ENCODE measurements at places on chromosomes 5 and 9.

DNA sequence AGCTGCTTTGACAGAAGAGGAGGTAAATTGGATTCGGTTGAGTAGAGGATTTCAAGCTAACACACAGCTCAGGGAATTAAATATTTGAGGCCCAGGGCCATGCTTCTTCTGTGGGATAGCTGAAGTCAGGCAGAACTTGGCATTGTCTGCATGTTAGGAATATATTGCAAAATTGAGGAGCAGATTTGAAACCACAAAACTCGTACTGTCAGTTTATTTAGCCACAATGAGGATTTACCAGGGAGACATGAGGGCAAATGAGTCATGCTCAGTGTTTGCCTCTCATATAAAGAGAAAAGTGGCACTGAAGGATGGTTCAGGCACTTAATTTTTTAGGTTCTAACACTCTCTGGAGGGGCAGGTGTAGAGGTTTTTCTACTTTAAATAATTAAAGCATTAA lies 83.0 kb upstream of the PRLR start:
- peak; percentile 55 for DNase-seq

- DNase-seq, result no peak
Observed at GRCh38 chr5:139684350-139684880, 36.3 kb downstream of the CXXC5 start.

GRCh38 chr5:175826980-175827379 lies 44.4 kb upstream of the CPLX2 start:
- DNase-seq, result no peak

- no peak for DNase-seq
Observed at GRCh38 chr5:6011199-6011598, 367.1 kb downstream of the MED10 start.

DNA sequence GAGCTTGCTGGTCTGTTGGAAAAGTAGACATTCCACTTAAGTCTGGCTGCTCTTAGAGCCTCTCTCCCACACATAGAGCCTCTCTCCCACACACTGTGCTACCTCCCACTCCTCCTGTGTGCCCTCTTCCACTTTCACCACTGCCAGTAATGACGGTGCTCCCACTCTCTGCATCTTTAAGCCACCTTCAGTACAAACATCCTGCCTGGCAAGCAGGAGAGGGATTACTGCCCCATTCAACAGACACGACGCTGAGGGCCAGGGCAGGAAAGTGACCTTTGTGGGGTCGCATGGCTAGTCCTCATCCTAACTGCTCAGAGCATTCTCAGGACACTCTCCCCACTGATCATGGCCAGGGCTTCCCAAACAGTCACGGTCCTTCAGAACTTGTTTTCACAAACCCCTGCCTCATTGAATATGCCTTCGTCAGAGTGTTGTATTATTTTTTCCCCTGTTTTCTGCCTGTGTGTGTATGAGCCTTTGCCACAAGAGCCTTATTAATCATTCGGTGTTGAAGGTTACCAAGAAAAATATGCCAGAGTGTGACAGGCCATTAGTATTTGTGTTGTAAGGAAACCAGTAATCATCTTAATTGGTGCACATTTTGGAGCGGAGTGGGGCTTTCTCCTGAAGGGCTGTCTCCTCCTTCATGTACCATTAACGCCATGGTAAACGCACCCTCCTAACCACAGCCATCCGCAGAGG lies 87.1 kb upstream of the SAP30L start:
- DNase-seq, result no peak

DNA sequence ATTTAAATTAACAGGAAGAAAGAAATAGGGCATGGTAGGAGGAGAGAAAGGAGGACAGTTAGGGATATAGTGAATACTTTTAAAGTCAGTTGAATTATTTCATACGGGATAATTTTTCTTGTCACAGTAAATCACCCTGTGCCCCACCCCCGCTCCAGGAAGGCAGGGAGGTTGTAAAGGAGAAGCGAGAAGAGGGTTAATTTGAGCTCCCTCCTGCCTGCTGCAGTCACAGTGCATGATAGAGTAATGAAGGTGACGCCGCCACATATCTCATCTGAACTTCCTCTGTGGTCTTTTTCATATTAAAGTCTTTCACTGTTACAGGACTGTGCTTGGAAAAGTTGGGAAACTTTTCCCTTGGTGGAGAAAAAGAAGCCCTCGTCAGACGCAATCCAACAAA lies 896 bp upstream of the PCSK5 start:
- peak; percentile 53 for DNase-seq

- DNase-seq, result no peak
Observed at GRCh38 chr9:69719367-69719766, 40.4 kb downstream of the PTAR1 start.

- DNase-seq, result no peak
Observed at GRCh38 chr5:4348423-4348822, 752.8 kb downstream of the IRX1 start.

GRCh38 chr5:84343171-84343570 lies 41.5 kb downstream of the EDIL3 start:
- no peak for DNase-seq

- DNase-seq, result no peak
Observed at GRCh38 chr9:81974764-81975163, 13.8 kb upstream of the SPATA31D1 start.

DNA sequence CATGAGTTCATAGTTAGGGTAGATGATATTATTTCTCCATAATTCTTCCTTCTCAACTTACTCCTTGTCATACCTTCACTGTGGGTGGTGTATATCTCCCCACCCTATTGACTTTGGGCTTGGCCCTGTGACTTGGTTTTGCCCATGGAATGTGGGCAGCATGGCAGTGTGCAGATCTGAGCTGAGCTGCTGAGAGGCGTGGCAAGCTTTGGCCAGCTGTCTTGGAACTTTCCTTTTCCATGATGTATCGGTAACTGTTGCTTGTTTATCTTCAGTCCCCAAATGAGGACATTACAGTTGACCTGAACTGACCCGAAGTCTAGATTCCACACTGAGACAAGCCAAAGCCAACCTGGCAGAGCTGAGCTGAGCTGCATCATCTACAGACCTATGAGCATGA lies 70.4 kb downstream of the RALGPS1 start:
- no peak for DNase-seq

GRCh38 chr9:87083986-87084385 lies 136.7 kb upstream of the GAS1 start:
- DNase-seq, result no peak

GRCh38 chr5:107516452-107517184 lies 154.1 kb downstream of the EFNA5 start:
- no peak for DNase-seq

DNA sequence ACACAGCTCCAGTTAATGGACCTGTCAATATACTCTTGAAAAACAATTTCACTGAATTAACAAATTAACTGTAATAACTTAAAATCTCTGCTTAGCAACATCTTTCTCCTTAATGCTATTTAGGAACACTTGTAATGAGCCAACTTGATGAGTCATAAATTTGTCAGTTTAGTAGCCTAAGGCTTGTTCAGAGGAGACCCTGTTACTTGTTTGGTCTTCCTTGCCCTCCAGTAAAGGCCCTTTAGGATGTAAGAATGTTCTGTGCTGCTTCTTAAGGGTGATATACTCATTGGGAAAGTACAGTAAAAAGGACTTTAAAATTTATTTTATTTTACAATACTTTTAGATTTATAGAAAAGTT lies 11.4 kb upstream of the MATR3 start:
- no peak for DNase-seq

DNA sequence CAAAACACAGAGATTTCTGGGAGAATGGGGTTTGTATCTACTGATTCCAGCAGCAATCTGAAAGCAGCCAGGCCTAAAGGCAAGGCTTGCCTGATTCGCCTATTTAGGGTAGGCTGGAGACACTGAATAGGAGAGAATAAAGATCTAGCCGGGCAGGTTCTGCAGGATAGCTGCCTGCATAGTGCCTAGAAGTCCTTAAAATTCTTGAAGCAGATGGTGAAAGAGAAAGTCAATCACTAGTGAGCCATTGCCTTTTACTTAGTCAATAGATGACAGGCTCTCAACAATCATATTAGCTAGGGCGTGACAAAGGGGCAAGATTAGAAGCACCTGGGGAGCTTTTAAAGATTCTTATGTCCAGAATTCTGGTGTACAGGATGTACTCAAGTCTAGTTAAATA lies 522.7 kb downstream of the HTR1A start:
- DNase-seq, result no peak

DNA sequence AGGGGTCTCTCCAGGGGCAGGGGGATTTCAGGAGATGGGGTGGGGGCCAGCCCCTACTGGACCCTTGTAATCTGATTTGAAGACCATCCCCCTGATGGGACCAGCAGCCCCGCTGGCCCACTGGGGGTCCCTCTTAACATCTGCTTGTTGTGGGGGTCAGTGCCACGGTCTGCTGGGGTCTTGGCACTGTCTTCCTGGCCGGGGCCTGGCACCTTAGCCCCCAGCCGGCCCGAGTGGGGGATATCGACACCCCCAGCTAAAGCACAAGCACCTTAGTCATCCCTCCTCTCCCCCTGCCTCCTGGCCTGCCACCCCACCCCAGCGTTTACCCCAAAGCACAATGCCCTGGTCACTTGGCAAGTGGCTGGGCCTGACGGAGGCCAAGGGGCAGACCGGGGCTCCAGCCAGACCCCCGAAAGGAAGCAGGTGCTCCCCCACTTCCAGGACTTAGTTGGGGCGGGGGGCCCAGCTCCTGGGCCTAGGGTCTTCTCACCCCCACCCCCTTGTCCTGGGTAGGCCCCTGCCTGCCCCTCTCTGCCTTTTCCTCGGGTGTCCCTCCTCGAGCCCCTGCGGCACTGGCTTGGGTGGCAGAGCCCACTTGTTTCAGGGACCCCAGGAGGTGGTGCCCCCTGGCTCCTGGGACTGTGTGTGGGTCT lies 1.4 kb upstream of the NFX1 start:
- DNase-seq, result no peak

DNA sequence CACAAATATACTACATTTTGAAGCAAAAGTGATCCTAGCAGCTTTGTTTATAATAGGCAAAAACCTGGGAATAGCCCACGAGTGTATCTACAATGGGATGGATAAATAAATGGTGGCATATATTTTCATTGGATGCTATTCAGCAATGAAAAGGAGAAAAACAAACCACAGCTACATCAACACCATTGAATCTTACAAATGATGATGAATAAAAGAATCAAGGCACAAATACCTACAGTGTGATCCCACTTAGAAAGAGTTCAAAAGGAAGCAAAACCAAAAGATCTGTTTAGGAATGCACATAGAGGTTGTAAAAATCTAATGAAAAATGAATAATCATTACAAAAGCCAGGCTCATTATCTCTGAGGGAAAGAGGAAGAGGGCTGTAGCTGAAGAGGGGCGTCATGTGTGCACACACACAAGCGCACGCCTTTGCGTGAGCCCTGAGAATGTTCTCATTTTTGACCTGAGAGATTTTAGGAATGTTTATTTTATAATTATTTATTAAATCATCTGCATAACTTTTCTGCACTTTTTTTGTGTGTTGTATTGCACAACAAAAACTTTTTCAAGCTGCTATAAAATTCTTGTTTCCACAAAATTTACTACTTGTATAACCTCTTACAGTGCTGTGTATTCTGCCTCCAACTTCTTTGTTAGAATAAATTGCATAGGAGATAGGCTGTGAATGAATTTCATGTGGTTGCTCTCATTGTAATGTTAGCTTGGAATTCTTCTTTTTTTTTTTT lies 5.9 kb upstream of the RHOBTB3 start:
- peak; percentile 17 for DNase-seq

GRCh38 chr5:32127711-32128110 lies 46.4 kb downstream of the GOLPH3 start:
- no peak for DNase-seq

DNA sequence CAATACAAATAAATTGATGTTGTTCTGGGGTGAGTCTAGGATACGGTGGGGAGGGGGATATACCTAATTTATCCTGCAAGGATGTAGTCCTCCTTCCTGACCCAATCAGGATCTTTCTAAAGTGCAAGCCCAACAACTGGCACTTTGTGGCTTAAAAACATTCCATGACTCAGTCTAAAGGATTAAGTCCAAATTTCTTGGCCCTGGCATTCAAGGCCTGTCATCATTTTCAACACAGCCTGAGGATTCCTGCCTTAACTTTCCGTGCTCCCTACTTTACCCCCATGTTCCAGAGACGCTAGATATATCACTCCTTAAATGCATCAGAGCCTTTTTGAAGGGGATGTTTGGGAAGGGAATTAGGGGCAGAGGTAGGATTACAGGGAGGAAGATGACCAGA lies 1.0 kb downstream of the FAM221B start:
- no peak for DNase-seq

GRCh38 chr5:10293907-10294662 lies 13.6 kb downstream of the CMBL start:
- no peak for DNase-seq

GRCh38 chr5:27788184-27788583 lies 749.8 kb upstream of the CDH9 start:
- no peak for DNase-seq

- DNase-seq, result no peak
Observed at GRCh38 chr9:97788763-97789663, 64.0 kb upstream of the FOXE1 start.

DNA sequence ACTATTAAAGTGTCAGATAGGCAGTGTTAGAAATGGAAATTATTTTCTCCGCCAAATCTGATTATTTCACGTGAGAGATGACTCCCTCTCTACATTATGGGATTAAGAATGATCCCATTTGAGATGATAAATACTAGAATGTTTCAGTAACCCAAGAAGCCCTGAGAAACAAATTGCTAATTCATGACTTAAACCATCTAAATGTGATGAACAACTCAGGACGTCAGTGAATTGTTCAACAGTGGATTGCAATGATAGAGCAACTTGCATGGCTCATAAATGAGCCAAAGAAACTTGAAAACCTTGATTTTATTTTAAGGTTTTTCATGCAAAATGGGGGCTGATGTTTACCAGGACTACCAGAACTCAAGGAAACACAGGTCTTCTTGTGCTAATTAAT lies 350.5 kb upstream of the WWC1 start:
- DNase-seq, result no peak

GRCh38 chr5:38420246-38420645 lies 136.2 kb downstream of the LIFR start:
- no peak for DNase-seq

DNA sequence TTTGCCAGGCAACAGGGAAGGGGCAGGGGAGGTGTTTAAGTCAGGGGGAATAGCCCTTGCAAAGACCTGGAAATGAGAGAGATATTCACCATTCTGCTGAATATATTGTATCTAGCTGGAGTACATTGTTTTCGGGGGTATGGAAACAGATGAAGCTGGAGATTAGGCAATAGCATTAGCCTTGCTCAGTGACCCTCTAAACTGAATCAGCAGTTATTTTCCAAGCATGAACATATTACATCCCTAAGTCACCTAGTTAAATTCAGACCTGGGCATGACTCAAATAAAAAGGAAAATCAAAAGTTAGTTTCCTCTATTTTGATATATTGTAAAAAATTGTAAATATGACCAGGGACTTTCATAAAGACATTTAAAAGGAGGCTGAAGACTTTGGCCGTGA lies 544.6 kb upstream of the TRPC7 start:
- no peak for DNase-seq

DNA sequence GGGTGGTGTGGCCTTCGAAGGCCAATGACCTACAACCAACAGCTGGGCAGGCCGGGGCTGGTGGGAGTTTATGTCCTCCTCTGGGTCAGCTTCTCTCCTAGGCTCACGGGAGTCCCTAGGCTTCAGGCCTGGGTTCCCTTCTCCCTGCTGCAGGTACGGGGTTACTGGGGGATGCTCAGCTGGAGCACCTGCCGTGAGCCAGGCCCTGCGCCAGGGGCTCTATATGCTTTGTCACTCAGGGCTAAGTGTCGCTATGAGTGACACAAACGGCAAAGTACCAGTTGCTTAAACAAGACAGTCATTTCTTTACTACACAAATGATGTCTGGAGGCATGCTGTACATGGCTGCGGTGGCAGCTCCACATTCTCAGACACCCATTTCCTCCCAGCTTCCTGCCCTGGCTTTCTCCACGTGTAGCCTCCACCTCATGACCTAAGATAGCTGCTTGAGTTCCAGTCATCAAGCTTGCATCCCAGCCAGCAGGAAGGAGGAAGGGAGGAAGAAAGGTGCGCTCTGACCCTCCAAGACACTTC lies 22.5 kb upstream of the NINJ1 start:
- DNase-seq, result no peak

All from suppressor macrophage treated with lipopolysaccharide for 1 hour (primary cell).